ENCODE measurements at places on chromosomes 1 and 21. TPM values are rescaled to one million over a fixed set of nuclear protein-coding genes. Genes with fewer than 3 reads are reported as not detected.

The CADM3 gene
- 0.15 TPM for total RNA-seq

The NES gene
- total RNA-seq = 1.2 TPM

The TFF1 gene
- total RNA-seq = 28.6 TPM

The TFF3 gene
- total RNA-seq = not detected

The AMY2A gene
- total RNA-seq = not detected

The KLHL17 gene
- total RNA-seq = 18.0 TPM

The C1orf167 gene
- not detected for total RNA-seq

The NUAK2 gene
- 31.2 TPM for total RNA-seq

The TCHH gene
- 0.14 TPM for total RNA-seq

The RGS1 gene
- total RNA-seq = not detected

The CNR2 gene
- not detected for total RNA-seq

The UQCRHL gene
- total RNA-seq = 5.8 TPM

The HCRTR1 gene
- not detected for total RNA-seq

Measured in A549 treated with RU486 at 1 μM for 4 hours (cell line).